Skin of body (tissue), 3 donors: ENCODE measurements at places on chromosomes 6 and 20. TPM values are rescaled to one million over a fixed set of nuclear protein-coding genes. Genes with fewer than 3 reads are reported as not detected.

Gene SPATA2
- total RNA-seq: 2.0 TPM

Gene GPR6
- total RNA-seq: not detected

Gene NRSN1
- 0.39 TPM for total RNA-seq

Gene MYBL2
- 4.2 TPM for total RNA-seq

Gene PREX1
- total RNA-seq: 15.8 TPM

Gene CD24
- 97.1 TPM for total RNA-seq

Gene POU5F1
- total RNA-seq: 0.69 TPM

Gene LRRN4
- total RNA-seq: 0.20 TPM

Gene OR12D3
- not detected for total RNA-seq

Gene ETV7
- total RNA-seq: 0.49 TPM

Gene CST4
- not detected for total RNA-seq

Gene FOXC1
- 15.3 TPM for total RNA-seq

Gene TFB1M
- total RNA-seq: 14.6 TPM

Gene EYA4
- total RNA-seq: 5.7 TPM

Gene OXT
- total RNA-seq: not detected

Gene OLIG3
- not detected for total RNA-seq

Gene WFDC5
- 5.2 TPM for total RNA-seq

Gene CCM2L
- 3.0 TPM for total RNA-seq

Gene LY6G6F
- total RNA-seq: not detected

Gene NNAT
- 22.0 TPM for total RNA-seq

Gene RUNX2
- 2.9 TPM for total RNA-seq

Gene NKX2-4
- total RNA-seq: not detected

Gene DNAH8
- 0.89 TPM for total RNA-seq

Gene DNAAF9
- 14.7 TPM for total RNA-seq

Gene C20orf202
- 0.69 TPM for total RNA-seq

Gene TENT5A
- 45.5 TPM for total RNA-seq

Gene TAAR9
- total RNA-seq: not detected

Gene PTPRK
- total RNA-seq: 56.9 TPM

Gene PAQR8
- total RNA-seq: 4.1 TPM

Gene SNX3
- 166 TPM for total RNA-seq

Gene TAGAP
- total RNA-seq: 4.5 TPM

Gene HAO1
- not detected for total RNA-seq

Gene FAXC
- 2.0 TPM for total RNA-seq

Gene UST
- total RNA-seq: 25.0 TPM

Gene HLA-DQB1
- total RNA-seq: 0.69 TPM

Gene FOXQ1
- total RNA-seq: 2.2 TPM

Gene ABHD16B
- total RNA-seq: not detected

Gene TRIM40
- not detected for total RNA-seq
